ENCODE measurements at places on chromosomes 13 and 19. TPM values are rescaled to one million over a fixed set of nuclear protein-coding genes. Genes with fewer than 3 reads are reported as not detected.
A peak's percentile ranks its signal among the peaks of the same experiment; 100 is the strongest.

- DNase-seq, result no peak
Measured at GRCh38 chr13:38361542-38362262, 12.1 kb downstream of the UFM1 start.

DNA sequence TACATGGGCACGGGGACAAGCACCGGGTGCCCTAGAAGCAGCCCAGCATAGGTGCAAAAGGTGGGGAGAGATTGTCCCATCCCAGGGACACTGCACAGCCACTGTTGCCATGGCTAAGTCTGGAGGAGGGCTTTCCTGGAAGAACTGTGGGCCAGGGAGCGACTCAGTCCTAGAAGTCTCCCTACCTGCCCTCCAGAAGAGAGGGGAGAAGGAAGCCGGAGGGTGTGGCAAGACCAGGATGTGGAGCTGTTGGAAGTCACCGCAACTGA lies 2.3 kb upstream of the FBN3 start:
- DNase-seq, result no peak

DNA sequence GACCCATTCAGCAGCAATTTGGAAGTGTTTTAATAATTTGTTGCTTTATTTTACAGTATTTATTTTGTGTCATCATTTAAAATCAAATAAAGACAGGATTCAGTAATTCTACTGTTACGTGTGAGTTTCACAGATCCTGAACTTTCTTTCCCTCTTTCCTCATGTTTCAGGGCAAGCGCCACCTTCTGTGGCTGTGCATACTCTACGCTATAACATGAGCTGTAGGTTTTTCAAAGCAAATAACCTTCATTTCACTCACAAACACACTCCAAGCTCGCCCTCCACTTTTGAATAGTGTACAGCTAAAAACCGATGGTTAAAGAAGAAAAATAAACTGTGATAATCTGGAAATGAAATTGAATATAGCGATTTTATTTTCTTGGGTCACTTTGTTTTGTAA lies 753.3 kb downstream of the OLFM4 start:
- DNase-seq, result peak; percentile 35

DNA sequence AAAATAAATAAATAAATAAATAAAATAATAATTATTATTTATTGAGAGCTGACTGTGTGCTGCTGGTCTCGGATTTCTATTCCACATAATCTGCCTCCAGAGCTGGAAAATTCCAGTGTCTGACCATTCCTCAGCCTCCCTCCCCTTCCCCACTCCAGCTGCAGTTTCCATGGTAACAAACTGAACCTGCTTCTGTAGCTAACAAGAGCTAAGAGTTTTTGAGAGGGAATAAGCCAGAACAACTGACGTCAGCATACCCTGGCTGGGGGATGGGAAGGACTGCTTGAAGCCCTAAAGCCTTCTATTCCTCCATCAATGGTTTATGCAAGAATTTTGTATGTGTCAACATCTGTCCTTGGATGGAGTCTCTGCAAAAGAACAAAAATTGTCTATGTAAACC lies 26.0 kb upstream of the PEG3 start:
- no peak for DNase-seq

The NALCN gene
- 0.48 TPM for total RNA-seq

Data from hepatocyte (in vitro differentiated cells).